ENCODE measurements at places on chromosomes 11 and 22.

- no peak for DNase-seq
These were observed 3.5 kb downstream of the AP5B1 start for GRCh38 chr11:65777241-65777640.

GRCh38 chr11:117230286-117230961, 1.4 kb downstream of the PCSK7 start:
- no peak for DNase-seq

GRCh38 chr22:43798492-43798891, 13.6 kb downstream of the EFCAB6 start:
- no peak for DNase-seq

DNA sequence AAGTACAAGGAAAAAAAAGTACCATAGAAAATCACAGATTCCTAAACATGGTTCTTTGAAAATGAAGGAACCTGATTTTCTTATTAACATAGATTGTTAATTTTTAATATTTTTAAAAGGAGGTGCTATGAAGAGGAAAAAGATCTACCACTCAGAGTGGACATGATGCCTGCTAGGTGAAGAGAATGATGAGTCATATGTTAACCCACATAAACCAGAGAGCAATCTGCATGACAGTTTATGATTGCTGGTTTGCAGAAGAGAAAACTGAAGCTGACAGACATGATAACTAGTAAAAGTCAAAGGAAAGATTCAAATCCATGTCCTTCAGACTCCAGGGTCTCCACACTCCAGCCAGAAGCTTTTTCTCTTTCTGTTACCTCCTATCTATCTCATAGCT, 1231.7 kb downstream of the LRRC4C start:
- no peak for DNase-seq

GRCh38 chr11:6855971-6856541, 6.8 kb upstream of the OR10A2 start:
- DNase-seq, result no peak

GRCh38 chr11:72758690-72759389, 6.6 kb upstream of the ARAP1 start:
- peak; percentile 28 for DNase-seq

DNA sequence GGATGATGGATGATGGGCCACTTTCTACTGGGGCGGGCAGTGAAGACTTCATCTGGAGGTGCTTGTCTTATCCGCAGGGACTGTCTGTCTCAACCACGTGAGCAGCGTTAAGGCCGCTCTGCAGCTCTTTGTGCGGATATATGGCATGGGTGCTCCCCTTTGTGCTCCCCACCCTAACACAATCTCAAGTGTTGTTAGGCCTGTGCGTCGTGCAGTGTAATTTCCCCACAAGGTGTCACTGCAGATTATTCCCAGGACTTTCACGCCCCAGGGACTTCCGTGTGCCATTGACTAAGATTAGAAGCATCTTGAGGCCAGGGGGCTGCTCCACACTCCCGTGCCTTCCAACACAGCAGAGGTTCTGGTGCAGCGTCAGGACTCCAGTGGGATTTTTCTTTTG, 65.3 kb downstream of the TBC1D22A start:
- no peak for DNase-seq

GRCh38 chr22:38578505-38578904, 8.5 kb upstream of the DMC1 start:
- DNase-seq, result no peak

- no peak for DNase-seq
These were observed 1474.3 kb downstream of the BRD1 start for GRCh38 chr22:48353116-48353947.

DNA sequence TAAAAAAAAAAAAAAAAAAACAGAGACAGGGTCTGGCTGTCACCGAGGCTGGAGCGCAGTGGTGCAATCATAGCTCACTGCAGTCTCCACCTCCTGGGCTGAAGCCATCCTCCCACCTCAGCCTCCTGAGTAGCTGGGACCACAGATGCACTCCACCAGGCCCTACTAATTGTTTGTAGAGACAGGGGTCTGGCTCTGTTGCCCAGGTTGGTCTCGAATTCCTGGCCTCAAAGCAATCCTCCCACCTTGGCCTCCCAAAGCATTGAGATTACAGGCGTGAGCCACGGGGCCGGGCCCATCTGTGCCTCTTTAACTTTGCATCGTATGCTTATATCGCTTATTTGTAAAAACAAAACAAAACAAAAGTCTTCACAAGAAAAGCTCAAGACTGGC, 3.1 kb downstream of the CPT1A start:
- no peak for DNase-seq

GRCh38 chr22:19873960-19874306, 19.3 kb upstream of the GNB1L start:
- DNase-seq, result no peak

GRCh38 chr11:65851083-65851579, 6.8 kb downstream of the CFL1 start:
- no peak for DNase-seq

DNA sequence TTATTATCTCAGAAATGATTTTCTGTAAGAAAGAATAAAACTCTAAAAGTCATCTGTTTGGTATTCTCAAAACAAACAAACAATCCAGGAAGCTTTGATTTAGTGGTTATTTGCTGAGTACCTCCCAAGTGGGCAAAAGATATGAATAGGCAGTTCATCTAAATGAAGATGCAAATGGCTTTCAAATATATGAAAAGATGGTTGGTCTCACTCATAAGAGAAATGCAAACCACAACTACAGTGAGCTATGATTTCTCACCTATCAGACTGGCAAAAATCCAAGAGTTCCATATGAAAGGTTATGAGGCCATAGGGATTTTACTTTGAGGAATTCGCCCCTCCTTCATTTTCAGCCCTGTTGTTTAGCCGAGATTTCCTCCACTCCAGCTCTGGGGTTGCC, 11.3 kb upstream of the P2RY2 start:
- no peak for DNase-seq

- DNase-seq, result no peak
These were observed 20.8 kb downstream of the KCNE3 start for GRCh38 chr11:74446532-74446938.

DNA sequence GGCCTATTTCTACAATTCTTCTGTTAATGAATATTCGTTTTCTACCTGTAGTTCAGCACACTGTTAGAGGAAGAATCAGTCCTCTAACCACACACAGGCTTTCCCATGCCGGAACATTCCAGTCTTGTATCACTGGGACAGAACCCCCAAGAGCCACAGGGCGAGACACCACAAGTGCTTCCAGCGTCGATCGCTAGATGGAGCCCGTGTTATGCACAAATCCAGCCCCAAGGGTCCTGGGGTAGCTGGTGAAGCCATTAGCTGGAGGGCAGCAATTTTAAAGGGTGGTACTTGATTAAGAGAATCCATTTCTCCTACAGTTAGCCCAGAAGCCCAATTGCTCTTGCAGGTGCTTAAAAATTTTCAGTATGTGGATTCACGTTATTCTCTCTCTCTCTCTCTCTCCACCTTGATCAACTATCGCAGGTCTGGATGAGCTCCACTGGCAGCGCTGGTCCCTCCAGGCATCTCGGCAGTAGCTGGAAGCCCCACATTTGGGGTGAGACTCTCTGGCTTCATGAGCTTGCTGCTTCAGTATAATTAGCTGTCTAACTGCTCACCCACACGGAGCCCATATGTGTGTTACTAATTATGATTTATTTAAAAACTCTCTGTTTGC, 148.2 kb upstream of the SNX19 start:
- peak; percentile 35 for DNase-seq

DNA sequence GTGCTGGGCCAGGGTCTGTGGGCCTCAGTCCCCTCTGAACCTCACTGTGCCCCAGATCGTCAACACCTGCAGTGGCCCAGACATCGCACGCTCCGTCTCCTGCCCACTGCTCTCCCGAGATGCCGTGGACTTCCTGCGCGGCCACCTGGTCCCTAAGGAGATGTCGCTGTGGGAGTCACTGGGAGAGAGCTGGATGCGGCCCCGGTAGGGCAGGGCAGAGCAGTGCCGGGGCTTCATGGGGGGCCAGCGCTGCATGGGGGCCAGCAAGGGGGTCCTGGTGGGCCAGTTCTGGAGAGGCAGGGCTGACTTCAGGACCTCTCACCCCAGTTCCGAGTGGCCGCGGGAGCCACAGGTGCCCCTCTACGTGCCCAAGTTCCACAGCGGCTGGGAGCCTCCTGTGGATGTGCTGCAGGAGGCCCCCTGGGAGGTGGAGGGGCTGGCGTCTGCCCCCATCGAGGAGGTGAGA, 16.3 kb downstream of the EPS8L2 start:
- DNase-seq, result no peak

DNA sequence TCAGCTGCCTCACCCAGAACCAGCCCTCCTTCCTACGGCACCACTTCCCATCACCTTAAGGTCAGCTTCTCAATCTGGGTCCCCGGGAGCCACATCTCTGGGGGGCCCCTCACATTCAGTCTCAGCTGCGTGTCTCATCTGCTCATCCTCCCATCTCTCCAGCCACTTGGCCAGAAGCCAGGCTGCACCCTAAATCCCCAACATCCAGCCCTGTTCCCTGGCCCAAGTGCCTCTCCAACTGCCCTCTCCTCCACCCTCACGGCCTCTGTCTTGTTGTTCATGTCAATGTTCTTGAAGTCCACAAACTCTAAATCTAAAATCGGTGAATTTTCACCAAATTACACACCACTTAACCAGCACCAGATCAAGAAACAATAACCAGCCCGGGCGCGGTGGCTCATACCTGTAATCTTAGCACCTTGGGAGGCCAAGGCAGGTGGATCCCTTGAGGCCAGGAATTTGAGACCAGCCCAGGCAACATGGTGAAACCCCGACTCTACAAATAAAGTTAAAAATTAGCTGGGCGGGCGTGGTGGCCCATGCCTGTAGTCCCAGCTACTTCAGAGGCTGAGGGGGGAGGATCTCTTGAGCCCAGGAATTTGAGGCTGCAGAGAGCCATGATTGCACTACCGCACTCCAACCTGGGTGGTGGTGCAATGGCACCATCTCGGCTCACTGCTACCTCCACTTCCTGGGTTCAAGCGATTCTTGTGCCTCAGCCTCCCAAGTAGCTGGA, 33.7 kb downstream of the A4GALT start:
- DNase-seq, result no peak

DNA sequence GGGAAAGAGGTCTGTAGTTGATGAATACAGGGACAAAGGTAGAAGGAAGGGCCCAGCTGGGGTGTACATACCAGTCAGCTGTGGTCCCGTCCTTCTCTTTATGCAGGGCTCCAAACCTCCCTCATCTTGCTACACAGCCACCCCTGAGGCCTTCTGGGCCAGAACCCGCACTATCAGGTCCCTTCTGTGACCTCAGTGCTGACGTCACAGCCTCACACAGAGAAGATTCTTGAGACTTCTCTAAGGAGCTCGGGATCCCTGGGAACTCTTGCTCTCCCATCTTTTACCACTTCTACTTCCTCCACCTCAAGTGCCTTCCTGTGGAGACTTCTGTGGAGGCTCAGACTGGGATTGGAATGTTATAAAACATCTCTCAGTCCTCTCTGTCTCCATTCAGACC, at the start of gene UBQLN3:
TSS of gene UBQLN3 (minus strand) at position 155 of the 400 bp plus-strand sequence. CDS start 399 bp downstream, outside the sequence.
- no peak for DNase-seq

DNA sequence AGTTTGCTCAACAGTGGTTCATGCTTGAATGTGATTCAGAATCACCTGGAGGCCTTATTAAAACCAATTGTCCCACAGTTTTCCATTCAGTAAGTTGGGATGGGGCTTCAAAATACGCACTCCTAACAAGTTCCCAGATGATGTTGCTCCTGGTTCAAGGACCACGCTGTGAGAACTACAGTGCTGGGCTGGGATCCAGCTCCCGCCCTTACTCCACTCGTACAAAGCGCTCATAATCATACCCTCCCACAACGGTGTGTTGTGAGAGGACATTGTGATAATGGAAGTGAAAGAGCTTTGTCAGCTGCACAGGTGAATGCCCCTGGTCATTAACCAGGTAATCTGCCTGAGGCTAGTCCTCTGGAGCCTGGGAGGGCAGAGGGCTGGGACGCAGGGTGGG, 1.3 kb upstream of the CD82 start:
- no peak for DNase-seq

- DNase-seq, result no peak
These were observed 6.6 kb downstream of the CSDC2 start for GRCh38 chr22:41567512-41567768.

DNA sequence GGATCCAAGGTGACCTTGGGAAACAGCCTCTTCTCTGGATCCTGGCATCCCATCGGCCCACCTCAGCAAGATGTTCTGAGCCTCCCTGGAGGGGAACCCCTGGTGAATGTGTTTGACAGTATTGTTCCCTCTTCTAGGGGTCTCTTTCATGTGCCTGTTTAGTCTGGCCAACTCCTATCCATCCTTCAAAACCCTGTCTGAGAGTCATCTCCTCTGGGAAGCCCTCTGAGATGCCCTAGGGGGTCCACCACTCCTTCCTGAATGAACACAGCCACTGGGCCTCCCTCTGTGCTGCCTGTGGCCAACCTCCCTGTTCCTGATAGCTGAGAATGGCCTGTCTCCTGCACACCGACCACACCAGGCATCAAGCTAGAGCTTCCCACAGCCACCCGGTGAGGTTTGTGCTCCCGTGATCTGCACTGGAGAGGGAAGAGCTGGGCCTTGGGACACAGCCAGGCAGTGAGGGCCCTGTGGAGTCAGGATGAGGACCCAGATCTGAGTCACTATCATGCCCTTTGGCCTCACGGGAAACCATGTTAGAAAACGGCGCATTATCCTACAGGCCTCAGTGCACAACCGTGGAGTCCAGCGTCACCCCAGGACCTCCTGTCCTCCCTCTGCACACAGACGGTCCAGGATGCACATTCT, 8.8 kb downstream of the WNT7B start:
- no peak for DNase-seq

GRCh38 chr22:31929167-31929930, 15.0 kb upstream of the YWHAH start:
- DNase-seq, result peak; percentile 28

- no peak for DNase-seq
These were observed 21.6 kb upstream of the CTSC start for GRCh38 chr11:88359114-88359513.

- no peak for DNase-seq
These were observed 6.1 kb upstream of the CHST1 start for GRCh38 chr11:45671246-45672171.

DNA sequence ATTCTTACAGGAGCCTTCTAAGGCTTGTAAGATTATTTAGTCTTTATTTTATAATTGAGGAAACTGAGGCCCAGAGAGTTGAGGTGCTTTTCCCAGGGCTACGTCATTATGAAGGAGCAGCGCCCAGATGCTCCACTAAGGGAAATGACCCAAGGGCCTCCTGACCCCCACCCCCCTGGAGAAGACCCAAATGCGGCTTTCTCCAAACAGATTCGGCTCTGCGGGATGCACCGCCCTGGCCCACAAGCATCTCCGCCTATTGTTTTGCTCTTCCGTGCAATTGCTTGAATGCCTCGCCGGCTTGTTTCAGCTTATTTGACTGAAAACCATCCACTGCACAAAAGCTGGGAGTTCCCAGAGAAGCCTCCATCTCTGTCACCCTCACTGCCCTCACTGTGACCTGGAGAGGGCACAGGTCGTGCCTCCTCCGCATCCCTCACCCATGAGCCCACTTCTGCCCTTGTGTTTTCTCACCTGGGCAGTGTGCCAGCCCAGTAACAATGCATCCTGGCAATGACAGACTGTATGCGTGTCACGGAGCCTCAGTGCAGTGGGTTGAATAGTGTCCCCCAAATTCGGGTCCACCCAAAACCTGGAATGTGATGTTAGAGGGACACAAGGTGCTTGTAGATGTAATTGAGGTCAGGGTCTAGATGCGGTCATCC, 790.2 kb downstream of the TBC1D22A start:
- DNase-seq, result no peak

GRCh38 chr11:35256296-35256695, 117.3 kb downstream of the CD44 start:
- DNase-seq, result no peak

Data from NCI-H1417 (cell line).